ENCODE measurements at places on chromosomes 2 and 18. TPM values are rescaled to one million over a fixed set of nuclear protein-coding genes. Genes with fewer than 3 reads are reported as not detected.

- no peak for DNase-seq
Observed at GRCh38 chr2:143823296-143823695, 694.1 kb downstream of the ARHGAP15 start.

GRCh38 chr18:68713131-68713530, 1.8 kb downstream of the TMX3 start:
- DNase-seq = no peak

DNA sequence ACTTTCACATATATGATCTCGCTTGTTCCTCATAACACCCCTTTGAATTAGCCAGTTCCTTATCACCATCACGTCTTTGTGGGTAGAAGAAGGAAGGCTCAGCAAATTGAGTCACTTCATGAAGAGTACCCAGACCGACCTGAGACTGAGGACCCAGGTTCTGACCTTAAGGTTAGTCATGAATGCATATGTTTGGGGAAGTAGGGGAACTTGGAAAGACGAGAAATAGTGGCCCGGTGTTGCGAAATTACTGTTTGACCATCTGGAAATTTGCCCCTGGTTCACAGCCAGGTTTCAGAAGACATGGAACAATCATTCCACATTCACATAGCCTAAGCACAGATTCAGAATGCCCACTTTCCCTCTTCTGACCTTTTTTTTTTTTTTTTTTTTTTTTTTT, 59.8 kb downstream of the MEIS1 start:
- no peak for DNase-seq

GRCh38 chr2:44573996-44574395, 212.2 kb downstream of the CAMKMT start:
- no peak for DNase-seq

GRCh38 chr18:61894751-61895524, 2.1 kb upstream of the RNF152 start:
- no peak for DNase-seq

GRCh38 chr2:9914384-9915065, 37.0 kb upstream of the GRHL1 start:
- DNase-seq = peak; percentile 24

DNA sequence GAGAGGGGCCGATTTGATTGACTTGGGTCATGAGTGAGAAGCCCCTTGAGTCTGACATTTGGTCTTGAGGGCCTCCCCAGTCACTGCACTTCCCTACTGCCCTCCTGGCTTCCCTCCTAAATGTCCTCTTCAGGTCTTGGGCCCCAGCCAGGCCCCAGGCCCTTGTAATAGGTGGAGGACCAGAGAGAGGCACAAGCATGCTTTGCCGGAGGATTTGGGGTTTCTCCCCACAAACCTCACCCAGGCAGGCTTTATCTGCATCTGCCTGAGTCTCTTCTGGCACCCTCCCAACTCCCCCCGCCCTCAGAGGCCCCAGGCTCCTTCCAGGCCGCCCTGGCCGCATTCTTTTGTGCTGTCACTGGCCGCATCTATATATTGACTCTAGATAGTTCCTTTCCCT, 270.7 kb downstream of the HAUS1 start:
- peak; percentile 31 for DNase-seq

- no peak for DNase-seq
Observed at GRCh38 chr2:176125772-176126054, 3.2 kb downstream of the HOXD9 start.

DNA sequence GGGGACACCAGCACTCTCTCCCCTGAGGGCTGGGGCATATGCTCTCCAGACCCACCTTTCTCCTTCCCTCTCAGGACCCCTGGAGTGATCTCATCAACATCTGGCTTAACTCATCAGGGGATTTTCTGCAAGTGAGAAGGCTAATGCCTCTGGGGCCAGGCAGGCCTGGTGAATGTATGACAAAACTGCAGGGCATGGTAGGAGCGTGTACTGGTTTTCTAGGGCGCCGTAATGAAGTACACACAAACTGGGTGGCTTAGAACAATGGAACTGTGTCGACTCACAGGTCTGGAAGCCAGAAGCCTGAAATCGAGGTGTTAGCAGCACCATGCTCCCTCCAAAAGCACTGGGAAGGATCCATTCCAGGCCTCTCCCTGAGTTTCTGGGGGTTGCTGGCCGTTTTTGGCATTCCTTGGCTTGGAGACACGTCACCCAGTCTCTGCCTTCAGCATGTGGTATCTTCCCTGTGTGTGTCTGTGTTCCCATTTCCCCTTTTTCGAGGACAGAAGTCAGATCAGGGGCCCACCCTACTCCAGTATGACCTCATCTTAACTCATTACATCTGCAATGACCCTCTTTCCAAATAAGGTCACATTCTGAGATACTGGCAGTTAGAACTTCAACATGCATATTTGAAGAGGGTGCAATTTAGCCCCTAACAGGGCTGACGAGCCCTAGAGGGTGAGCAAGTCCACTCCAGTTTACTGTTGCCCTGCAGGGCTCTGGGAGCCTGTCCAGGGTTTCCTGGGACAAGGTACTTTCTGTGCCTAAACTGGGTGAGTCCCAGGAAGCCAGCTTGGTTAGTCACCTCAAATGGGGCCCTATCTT, 45.5 kb upstream of the CAB39 start:
- no peak for DNase-seq

PSD4 gene
- 22.6 TPM for total RNA-seq

CNGA3 gene
- 0.13 TPM for total RNA-seq

SP5 gene
- total RNA-seq = 1.9 TPM

LAMA1 gene
- 52.7 TPM for total RNA-seq

DSC2 gene
- 59.6 TPM for total RNA-seq

Data from hepatocyte (in vitro differentiated cells).